ENCODE measurements at places on chromosomes 13 and 19.

DNA sequence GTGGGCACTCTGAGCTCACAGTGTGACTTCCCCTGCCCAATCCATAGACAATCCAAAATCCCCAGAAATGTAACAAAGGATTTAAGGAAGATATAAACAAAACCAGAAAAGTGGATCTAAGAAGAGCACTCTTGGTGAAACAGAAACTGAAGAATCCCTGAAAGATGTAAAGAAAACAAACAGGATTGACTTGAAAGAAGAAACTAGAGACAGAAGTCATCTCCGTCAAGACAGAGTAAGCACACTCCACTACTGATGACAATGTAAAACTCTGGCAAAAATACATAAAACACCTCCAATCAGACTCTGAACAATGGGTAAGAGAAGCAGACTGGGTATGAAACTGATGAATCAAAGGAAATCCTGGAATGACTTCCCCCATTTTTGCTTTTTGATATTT lies 13.5 kb downstream of the TUBGCP3 start:
- DNase-seq, result no peak

- DNase-seq, result no peak
Observed at GRCh38 chr19:32767951-32768679, 48.5 kb downstream of the TDRD12 start.

DNA sequence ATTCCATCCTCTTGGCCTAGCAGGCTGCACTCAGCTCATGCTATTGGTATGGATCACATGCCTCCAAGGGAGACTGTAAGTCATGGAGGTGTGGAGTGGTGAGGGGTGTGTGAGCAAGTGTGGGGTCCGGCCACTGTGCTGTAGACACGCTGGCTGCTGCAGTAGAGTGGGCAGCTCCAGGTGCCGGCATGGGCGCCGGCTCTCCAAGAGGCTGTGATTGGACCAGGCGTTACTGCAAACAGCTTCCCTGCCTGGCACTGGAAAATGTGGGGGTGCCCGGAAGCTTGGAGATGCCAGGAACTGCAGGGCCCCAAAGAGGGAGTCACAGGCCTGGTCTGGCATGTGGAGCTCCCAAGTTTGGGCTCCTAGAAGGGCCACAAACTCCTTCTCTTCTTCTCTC lies 245.7 kb downstream of the GPC6 start:
- no peak for DNase-seq

DNA sequence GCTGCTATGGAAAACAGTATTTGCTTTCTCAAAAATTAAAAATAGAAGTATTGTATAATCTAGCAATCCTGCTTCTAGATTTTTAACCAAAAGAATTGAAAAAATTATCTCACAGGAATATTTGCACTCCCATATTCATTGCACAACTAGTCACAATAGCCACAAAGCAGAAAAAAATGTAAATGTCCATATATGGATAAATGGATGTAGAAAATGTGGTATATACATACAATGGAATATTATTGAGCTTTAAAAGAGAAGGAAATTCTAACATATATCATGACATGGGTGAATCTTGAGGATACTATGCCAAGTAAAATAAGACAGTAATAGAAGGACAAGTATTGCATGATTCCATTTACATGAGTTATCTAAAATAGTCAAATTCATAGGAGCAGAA lies 2753.0 kb downstream of the PCDH9 start:
- no peak for DNase-seq

DNA sequence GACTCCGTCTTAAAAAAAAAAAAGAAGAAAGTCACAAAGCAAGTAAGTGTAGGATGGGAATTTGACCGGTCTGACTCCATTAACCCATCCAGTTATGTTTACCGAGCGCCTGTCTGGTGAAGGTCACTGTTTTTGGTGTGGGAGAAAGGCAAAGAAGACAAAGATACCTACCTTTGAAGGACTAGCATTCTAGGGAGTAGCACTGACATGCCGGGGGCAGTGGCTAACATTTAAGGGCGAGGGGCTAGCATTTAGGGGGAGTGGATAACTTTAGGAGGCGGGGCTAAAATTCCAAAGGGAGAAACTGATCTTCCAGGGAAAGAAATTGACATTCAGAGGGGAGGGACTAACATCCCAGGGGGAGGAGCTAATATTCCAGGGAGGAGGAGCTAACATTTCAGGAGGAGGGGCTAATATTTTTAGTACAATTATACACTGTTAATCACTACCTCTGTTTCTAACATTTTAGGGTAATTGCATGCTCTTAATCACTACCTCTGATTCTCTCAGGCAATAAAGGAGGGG lies 8.7 kb downstream of the GPR32 start:
- DNase-seq, result no peak

DNA sequence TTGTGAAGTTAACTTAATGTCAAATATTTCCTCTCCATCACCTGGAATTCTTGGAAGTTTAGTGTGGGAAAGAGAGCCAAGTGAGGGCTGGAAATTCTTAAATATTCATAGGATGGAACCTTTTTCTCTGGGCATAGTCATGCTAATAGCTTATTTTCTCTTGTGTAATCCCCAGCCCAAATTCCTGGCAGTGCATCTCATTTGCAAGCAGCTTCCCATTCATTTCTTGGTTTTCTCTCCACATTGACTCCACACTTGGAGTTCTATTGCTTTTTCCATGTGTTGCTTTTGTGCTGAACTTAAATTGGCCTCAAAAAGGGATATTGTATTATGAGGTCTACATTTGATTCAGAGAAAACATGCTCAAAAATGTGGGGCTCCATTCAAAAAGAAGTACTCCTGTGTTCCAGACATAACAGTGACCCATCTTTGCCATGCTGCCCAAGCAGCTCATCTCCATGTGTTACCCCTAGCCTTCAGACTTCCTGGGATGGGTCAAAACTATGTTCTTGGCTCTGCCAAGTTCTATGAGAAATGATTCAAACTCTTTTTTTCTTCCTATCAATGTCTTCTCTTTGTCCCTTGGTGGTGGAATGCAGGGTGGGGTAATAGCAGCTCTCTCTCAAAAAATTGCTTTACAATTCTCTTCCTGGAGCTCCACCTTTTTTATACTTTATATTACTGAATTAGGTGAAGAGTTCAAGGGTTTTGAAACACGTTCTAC lies 2471.5 kb downstream of the PCDH9 start:
- DNase-seq, result no peak

DNA sequence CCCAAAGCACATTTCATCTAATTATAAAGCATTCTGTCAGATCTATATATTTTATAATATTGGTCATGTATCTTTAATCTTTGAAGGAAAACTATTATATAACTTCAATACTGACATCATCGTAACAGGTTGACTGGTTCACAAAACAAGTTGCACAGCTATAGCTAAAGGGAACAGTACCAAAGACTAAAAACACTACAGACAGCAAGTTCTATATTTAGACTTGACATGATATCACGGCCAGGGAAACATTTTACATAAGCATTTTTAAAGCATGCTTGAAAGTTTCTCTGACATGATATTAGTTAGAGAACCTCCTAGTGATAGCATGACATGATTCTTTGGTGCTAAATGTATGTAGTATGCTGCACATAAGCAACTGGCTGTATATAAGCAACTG lies 182.5 kb downstream of the NDFIP2 start:
- no peak for DNase-seq

DNA sequence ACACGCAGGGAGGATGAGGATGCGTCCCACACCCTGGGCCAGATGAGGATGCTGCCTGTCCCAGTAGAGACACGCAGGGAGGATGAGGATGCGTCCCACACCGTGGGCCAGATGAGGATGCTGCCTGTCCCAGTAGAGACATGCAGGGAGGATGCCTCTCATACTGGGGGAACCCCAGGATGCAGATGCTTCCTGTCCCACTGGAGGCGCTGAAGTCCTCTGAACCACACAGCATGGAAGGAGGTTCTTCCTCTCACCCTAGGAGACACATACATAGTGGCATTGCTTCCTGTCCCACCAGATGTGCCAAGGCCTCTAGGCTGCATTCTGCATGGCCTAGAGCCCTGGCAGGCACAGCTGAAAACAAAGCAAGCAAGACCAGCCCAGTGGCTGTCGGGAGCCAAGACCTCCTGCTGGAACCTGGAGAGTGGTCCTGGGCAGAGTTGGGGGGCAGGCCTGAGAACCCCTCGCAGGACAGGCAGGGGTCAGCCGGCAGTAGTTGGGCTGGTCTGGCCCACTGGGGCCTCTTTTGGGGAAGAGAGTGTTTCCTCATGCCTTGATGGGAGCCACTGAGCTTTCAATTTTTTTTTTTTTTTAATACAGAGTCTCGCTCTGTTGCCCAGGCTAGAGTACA lies 4.3 kb downstream of the HPN start:
- DNase-seq, result no peak

GRCh38 chr19:22427547-22427946 lies 5.4 kb upstream of the ZNF98 start:
- no peak for DNase-seq

- DNase-seq, result no peak
Observed at GRCh38 chr13:78907006-78907405, 248.1 kb upstream of the OBI1 start.

- no peak for DNase-seq
Observed at GRCh38 chr13:44868397-44868796, 120.9 kb downstream of the NUFIP1 start.

- DNase-seq, result no peak
Observed at GRCh38 chr19:45069056-45069455, 7.2 kb downstream of the ZNF296 start.

GRCh38 chr19:8451885-8452284 lies 7.1 kb downstream of the HNRNPM start:
- no peak for DNase-seq

DNA sequence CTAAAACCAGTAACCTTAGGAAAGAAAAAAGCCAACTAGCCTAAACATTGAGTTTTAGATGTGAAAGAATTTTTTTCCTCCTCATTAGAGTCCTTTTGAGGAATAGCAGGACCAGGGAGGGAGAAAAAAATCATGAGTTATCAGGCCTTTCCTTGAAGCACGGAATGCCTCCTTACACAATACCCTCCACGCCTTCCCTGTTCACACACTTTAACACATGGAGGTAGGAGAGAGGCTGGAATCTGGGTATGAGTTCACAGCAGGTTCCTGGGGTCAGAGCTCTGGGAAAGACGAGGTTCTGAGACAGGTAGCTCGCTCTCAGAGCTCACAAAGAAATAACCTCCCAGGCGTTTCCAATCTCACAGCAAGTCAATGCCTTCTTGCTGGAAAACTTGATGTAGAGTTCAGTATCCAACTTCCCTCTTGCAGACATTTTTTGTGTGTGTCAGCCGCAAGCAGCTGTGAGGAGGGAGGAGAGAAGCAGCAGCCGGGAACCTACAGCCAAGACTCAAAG lies 716 bp downstream of the ZNF573 start:
- DNase-seq, result no peak

DNA sequence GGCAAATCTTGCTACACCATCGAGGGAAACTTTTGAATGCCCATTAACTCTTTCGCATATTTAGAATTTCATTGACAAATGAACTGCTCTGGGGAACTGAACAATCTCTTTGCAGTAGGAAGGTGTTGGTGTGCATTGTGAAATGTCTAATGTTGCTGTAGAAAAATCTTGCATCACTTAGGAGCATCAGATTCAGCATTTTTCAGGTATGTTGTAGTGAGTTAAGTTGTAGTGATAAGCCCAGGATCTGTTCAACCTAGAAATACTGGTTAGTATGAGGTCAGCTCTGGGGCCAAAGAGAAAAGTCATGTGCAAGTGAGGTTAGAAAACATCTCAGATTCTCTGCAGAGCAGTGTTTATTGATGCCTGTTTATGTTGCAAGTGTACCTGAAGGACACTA lies 4.1 kb downstream of the FRY start:
- DNase-seq, result no peak
